Epithelial cell of esophagus (primary cell): ENCODE measurements at places on chromosomes 3 and 15.

- peak; percentile 21 for DNase-seq
These were observed 1023.2 kb downstream of the TBL1XR1 start for GRCh38 chr3:176174060-176174459.

DNA sequence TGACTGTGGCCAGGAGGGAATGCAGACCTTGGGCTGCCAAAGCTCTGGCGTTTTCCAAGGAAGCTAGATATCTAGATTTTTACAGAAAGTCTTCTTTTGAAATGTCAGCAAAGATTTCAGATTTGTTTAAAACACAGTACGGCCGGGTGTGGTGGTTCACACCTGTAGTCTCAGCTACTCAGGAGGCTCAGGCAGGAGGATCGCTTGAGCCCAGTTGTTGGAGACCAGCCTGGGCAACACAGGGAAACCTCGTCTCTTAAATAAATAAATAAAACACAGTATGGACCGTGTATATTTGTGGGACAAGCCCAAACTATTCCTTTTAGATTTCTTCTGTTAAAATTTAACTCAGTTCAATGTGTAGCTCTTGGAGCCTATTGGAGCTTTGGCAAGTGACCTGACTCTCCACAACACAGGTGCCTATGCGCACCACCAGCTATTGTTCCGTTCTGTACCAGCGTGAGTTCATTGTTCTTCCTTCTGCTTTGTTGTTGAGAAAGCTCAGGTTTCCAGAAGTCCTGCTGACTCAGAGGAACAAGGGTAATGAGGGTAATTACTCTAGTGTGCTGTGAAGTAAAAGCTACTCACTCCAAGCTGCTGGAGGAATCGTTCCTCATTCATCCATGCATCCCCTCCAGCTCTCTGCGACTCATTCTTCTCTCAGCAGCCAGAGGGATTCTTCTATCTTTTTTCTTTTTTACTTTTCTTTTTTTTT, 73.1 kb upstream of the SLC6A6 start:
- DNase-seq, result peak; percentile 85

- peak; percentile 76 for DNase-seq
These were observed 115.4 kb downstream of the NEK10 start for GRCh38 chr3:27253831-27254230.

DNA sequence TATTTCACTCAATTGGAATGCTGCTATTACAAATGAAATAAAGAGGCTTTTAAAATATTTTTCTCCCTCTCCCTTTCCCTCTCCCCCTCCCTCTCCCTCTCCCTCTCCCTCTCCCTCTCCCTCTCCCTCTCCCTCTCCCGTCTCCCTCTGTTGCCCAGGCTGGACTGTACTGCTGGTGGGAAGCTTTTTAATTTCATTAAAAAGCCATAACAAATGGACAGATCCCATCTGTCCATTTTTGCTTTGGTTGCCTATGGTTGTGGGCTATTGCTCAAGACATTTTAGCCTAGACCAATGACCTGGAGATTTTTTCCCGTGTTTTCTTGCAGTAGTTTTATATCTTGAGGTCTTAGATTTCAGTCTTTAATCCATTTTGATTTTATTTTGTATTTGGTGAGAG, 107.2 kb upstream of the LRRC3B start:
- DNase-seq, result no peak

DNA sequence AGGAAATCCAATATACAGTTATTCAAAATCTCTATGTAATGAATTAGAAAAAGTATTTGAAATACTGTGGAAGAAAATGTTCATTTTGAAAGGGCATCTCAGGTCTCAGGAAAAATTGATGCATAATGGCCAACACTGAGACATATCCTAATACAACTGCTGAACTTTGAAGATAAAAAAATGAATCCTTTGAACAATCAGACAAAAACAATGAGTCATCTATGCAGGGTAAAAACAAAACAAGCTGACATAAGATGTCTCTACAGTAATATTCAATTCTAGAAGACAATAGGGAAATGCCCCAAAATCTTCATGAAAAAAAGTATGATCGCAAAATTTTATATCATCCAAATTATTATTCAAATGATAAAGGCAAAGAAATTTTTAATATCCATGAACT, 34.0 kb upstream of the ZNF280D start:
- DNase-seq, result peak; percentile 24

- DNase-seq, result peak; percentile 56
These were observed 76.0 kb upstream of the SLC25A26 start for GRCh38 chr3:66144568-66145407.

DNA sequence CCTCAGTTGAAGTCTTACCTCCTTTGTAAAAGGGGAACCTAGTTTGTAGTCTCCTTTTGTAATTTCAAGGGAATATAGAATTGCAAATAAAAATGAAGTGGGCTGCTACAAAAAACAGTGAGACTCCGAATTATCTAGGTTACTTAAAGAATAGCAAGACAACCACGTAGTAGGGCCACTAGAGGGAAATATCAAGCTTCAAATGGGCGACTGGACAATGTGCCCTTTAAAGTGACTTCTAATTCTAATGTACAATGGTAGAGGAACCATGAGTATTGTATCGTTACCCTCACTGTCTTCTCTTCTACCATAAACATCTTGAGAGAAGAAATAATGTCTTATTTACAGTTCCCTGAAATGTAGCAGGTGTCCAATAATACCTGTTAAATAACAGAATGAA, 56.3 kb downstream of the TP63 start:
- DNase-seq, result no peak
